ENCODE measurements at places on chromosomes 3 and 15.

DNA sequence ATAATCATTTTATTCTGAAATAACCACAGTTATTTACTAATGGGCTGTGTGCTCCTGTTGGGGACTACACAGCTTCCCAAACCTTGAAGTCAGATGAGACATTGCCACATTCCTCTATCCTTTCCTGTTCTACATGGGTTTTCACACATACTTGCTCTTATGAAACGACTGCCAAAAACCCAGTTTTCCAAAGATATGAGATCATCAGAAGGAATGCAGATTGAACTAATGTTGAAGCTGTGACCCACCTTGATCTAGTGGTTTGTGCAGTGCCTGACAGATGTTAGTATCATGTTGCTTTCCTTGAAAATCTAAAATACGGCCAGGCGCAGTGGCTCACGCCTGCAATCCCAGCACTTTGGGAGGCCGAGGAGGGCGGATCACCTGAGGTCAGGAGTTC is 144.6 kb downstream of the VGLL4 start:
- DNase-seq = no peak

GRCh38 chr3:28777806-28778475 is 429.3 kb upstream of the AZI2 start:
- no peak for DNase-seq

DNA sequence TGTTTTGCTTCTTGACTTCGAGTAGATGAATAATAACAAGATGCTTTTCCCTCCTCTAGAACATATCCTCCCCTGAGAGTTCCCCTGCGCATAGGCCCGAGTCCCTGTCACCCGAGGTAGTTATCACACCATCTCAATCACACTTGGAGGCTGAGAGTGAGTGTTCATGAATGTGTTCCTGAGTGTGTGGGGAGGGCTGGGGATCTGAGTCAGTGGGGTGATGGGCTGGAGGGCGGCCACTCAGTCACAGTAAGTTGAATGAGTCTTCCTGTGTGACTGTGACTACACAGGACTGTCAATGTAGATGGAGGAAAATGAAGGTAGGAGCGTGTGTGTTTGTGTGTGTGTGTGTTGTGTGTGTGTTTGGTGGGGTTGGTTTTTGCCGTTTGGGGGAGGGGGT is 71.0 kb downstream of the SETD5 start:
- no peak for DNase-seq

DNA sequence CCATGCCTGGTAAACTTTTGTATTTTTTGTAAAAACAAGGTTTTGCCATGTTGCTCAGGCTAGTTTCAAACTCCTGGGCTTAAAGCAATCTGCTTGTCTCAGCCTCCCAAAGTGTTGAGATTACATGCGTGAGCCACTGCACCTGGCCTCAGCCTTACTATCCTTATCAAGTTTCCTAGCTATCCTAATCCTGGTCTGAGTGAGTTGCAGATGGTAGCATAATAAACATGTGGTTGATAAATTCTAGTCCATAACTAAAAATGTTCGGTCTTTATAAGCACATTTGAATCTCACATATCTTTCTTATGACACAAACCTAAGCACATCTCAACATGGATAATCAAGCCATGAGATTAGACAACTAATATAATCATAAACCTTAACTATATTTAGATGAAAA is 18.5 kb downstream of the NPHP3 start:
- no peak for DNase-seq

DNA sequence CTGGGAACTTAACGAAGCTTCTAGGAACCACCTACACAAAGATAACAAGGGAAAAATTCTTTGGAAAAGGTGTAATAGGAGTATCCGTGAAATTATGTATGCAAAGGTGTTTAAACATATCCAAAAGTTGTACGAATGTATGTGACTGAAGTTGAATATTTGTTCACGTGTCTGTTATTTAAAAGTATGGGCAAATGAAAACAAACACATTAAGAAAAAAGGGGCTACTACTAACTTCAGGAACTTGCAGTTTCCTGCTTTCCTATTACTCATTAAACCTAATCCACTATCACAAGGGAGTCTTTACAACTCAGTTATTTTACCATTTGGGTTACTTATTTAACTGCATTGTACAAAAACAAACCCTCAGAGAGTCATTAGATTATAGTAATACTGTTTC is 33.9 kb upstream of the GRAMD1C start:
- no peak for DNase-seq

DNA sequence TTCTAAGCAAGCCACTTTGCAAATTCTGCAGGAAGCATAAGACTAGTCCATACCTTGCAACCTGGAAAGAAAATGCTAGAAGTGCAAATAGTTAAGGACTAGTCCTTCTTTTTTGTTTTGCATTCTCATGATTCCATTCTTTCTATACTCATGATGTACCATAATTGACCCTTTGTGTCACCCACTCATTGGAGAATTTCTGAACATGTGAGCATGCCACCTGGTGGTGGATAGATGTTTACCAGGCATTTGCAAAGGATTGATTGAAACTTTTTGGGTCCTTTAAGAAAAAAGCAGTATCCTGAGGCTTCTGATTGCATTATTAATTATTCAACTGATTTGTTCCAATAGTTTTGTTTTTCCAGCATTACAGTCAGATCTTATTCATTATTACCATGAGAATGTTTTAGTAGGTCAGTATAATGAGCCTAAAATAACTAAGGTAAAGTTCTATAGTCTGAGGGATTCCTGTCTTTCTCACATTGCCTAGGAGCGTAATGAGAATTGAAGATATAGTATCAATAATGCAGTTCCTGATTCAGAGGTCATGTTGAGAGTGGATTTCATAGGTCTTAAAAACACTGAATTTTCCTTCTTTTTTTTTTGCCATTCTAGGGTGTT is 20.2 kb upstream of the DIPK2A start:
- DNase-seq = peak; percentile 53

- DNase-seq = no peak
Measured at GRCh38 chr15:67127331-67127664, 61.9 kb downstream of the SMAD3 start.

DNA sequence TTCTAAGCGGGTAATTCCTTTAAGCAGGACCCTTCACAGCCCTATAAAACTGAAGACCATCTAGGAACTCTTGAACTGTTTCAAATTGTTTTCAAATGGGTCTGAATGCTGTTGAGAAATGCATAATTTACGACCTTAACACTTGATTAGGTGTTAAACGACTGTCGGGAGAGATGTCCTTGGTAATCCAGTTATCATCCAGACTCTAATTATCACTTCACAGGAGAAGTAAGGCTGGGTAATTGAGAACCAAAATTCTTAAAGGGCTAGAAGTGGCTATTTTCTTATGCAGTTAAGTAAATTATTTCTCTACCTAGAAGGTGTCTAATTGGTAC is 276.7 kb upstream of the TBC1D5 start:
- DNase-seq = no peak

DNA sequence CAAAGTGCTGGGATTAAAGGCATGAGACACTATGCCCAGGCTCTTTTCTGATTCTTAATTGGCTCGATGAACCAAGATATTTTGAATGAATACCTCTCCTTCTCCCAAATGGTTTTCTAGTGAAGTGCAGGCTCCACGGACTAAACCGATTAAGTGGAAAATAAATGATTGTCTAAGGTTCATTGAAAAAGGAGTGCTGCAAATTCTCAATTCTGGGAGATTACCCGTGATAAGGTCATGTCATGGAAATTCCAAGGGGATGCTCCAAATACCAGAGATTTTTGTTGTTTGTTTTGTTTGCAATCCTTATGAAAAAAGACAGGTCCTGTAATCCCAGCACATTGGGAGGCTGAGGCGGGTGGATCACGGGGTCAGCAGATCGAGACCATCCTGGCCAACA is 406.9 kb upstream of the TBL1XR1 start:
- no peak for DNase-seq

- DNase-seq = no peak
Measured at GRCh38 chr15:84840741-84841429, 23.7 kb downstream of the ALPK3 start.

- no peak for DNase-seq
Measured at GRCh38 chr15:31162721-31163510, 61.4 kb upstream of the TRPM1 start.

DNA sequence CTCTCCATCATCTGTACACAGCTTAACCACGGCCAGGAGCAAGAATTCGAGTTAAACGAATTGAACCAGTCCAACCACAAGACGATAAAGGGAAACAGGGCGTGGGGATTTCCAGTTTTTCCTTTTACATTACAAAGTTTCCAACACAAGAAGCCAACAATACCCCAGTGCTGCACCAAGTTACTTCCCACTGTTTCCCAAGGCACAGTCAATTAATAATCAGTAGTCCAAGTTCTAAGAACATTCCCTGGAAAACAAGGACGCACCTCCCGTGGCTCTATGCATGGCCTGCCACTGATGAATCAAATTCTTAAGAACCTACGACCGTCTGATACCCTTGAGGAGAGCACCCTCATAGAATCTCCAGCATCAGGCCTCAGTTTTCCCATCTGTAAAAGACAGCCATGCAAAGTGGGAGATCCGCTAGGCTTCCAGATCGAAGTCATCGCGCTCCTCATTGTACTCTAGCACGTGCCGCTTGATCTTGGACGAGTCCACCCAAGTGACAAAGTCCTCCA is 774 bp downstream of the IMP3 start:
- DNase-seq = no peak

DNA sequence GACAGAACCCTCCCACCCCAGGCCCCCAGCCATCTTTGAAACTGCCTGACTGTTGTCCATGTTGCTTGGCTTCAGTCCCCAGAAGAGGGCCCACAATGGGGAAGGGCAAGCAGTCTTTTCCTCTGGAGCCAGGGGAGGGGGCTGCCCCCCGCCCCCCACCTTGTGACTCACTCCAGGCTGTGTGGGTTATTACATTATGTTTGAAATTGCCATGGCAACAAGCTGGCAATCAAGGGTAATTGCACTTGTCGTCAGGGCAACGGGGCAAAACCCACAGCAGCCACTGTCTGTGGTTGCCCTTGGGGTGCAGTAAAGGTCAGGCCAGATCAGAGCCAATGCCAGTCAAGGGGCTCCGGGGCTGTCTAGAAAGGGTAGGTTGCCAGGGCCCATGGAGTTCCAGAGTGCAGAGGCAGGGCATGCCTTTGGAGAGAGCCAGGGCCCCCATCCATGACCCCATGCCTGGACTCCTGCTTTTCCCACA is 3.1 kb upstream of the CAMKV start:
- peak; percentile 36 for DNase-seq

DNA sequence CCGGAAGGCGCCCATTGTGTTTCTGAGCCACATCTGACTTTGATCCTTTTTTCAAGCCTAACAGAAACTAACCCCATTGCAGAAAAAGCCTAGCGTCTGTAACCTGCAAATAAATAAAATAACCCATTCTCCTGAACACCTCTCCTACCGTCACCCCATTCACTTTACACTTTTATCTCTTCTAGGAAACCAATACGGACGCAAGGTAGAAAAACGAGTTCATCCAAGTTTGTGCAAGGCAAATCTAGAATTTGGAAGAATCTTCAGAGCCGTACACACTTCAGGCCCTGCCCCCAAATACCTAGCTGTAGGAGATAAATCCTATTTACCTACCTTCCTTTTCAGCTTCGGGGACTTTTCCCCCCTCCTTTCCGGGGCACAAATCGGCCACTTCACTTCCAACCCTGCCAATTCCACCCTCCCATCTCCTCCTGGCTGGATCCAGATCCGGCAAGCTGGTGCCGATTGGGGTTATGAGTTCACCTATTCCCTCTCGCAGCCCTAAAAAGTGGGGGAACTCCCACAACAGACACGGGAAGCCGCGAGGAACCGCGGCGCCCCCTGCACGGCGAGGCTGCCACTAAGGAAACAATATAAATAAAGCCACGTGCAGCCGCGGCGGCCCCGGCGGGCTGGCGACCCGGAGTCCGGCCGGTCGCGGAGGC is 987 bp downstream of the PRTG start:
- no peak for DNase-seq

DNA sequence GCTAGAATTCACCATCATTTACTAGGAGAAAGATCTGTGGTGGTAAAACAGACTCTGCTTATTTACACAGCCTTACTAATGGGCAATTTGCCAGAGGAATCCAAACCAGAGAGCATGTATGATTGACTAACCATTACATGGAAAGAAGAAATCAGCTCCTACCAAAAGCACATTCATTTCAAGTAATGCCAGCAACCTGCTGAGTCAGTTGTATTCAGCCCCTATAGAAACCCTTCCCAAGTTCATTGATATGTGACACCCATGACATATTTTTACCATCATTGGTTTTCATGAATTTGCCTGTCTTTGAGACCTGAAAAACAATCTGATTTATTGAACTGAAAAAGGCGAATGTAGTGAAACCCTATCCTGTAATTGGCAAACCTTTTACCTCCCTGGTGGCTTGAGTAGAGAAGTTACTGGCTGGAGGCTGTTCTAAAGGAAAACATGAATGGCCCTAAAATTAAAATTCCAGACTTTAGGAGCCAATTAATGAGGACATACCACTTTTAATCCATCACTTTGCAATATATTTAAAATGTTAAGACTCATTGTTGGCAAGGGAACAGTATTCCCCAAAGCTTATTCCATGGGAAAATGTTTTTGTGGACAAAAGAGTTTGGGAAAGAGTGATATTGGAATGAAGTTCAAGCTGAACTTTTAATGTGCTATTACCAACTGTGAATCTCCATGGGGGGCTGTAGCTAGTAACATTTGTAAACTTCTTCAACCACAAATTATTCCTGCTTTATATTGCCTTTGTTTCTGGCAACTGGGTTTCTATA is 542.9 kb downstream of the FHIT start:
- DNase-seq = no peak

DNA sequence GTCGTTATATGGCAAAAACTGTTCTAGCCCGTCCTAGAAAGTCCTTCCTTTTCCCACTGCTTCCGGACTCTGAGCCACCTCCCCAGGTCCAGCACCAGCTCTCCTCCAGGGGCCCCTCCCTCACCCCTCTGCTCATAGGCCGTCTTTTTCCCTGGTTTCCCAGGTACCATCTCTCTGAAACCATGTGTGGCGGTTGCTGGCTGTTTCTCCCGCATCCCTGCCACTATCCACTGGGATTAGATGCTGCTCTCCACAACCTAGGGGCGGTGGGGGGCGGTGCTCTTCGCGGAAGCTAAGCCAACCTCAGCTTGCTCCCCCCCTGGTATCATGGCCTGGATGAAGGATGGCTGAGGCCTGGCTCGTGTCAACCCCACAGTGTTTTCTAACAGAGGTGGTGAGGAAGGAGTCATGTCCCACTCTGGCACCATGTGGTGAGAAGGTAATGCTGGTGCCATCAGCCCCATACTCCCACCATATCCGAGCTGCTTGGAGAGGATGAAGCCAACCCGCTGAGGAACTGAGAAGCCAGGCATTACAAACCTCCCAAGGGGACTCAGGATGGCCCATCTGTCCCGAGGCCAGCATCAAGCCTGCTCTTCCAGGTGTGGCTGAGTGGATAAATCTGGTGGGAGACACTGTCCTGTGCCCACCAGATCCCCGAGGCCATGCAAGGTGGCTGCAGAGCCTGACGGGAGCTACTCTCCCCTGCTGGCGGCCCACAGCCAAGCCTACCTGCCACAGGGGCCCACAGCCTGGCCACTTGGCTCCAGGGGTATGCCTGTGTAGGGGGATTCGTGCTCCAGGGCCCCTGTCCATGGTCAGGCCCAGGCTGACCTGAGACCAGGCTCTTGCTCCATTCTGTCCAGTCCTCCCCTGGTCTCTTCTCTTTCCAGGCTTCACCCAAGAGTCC is 27.9 kb upstream of the SLC41A3 start:
- no peak for DNase-seq

GRCh38 chr3:152818027-152818426 is 16.9 kb upstream of the P2RY1 start:
- no peak for DNase-seq

GRCh38 chr3:126622694-126623093 is 32.2 kb downstream of the TXNRD3 start:
- DNase-seq = no peak

- no peak for DNase-seq
Measured at GRCh38 chr15:78993931-78994530, 49.2 kb upstream of the CTSH start.

- no peak for DNase-seq
Measured at GRCh38 chr15:68318008-68318835, 40.7 kb downstream of the FEM1B start.

All from CD4-positive, alpha-beta T cell treated with Interleukin-10 for 1 hour (primary cell).